Mesendoderm (in vitro differentiated cells): ENCODE measurements at places on chromosomes 1 and 21.

DNA sequence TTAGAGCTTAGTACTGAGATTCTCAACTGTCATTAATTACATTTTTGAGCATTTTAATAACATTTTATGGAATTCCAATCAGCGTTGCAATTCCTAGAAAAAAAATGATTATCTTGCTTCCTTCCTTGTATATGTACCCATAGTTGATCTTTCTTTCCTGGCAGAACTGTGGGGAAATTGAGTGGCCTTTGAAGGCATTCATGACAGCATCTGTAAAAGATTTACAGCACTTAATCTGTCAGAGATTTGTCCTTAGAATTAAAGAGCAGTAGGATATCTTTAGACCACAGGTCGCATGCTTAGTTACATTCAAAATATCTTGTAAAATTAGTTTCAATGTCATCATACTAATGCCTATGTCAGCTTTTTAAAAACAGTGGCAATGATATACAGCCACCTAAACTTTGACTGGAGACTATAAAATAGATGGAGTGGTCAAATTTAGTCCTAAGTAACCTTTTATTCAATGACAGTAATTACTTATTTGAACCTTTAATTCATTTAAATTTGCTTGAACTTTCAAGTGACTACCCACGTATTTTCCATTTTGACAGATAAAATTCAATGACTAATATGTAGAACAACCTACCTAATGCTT is 692.0 kb downstream of the NCAM2 start:
- no peaks in the 10 kb centered on the region for H3K27me3 ChIP-seq
- H3K27ac ChIP-seq = no peak overlapping the region
- no peak for DNase-seq
- H3K4me3 ChIP-seq = no peak overlapping the region
- H3K36me3 ChIP-seq = no peaks in the 10 kb centered on the region

DNA sequence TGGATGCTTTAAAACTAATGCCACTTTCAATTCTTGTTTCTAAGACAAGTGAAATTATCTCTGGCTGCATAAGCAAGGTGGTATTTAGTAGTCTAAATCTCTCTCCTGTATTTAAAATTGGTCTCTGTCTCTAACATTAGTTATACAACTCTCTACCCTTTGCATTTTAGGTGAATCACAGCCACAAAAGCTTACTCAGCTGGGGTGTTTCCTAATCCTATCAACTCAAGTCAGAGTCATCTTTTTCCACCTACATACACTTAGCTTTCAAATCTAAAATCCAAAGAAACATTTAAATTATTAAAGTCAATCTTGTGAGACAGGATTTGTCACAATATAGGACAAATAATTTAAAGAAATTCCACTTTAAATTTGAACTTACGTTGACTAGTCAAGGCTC is 255.1 kb upstream of the CXADR start:
- H3K27me3 ChIP-seq = no peaks in the 10 kb centered on the region
- no peaks in the 10 kb centered on the region for H3K4me1 ChIP-seq
- no peak overlapping the region for H3K4me3 ChIP-seq

DNA sequence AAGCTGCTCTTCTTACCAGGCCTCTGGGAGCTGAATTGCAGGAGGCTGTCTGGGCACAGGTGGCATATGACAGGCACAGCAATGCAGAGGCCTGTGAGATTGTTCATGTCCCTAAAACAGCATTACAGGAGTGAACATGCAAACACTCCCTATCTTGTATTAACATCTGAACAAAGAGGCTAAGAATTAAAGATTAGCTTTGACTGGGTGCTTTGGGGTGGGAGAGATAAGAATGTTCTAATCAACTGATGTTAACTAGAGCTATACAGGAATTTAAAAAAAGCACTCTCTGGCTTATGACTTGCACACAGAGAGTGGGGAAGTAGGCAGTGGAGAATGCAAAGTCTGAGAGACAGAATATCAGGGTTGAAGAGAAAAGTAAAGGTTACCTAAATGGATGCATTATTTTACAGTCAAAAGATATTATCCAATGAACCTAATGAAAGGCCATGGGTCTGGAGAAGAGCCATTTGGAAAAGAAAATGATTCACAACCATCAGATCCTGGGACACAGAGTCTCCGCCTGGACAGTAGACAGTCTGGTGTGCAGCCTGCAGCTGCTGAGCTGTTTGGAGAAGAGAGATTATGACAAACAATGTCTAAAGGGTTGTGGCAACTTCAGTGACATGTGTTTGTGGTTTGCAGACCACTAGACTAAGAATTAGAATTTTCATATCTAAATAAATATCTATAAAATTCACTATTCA is 20.2 kb downstream of the DPT start:
- H3K4me1 ChIP-seq = no peaks in the 10 kb centered on the region
- H3K36me3 ChIP-seq = no peaks in the 10 kb centered on the region
- no peak overlapping the region for H3K27ac ChIP-seq

DNA sequence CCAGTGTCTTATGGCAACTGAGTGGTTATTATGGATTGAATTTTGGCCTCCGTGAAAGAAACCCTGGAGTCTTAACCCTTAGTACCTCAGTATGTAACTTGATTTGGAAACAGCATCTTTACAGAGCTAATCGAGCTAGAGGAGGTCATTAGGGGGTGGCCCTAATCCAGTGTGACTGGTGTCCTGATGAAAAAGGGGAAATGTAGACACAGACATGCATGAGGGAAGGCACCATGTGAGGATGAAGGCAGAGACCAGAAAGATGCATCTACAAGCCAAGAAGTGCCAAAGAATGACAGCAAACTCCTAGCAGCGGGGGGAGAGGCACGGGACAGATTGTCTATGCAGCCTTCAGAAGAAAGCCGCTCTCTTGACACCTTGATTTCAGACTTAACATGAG is 14.7 kb downstream of the DOP1B start:
- H3K36me3 ChIP-seq = no peaks in the 10 kb centered on the region
- no peak for DNase-seq
- no peaks in the 10 kb centered on the region for H3K4me1 ChIP-seq
- H3K27ac ChIP-seq = no peak overlapping the region

DNA sequence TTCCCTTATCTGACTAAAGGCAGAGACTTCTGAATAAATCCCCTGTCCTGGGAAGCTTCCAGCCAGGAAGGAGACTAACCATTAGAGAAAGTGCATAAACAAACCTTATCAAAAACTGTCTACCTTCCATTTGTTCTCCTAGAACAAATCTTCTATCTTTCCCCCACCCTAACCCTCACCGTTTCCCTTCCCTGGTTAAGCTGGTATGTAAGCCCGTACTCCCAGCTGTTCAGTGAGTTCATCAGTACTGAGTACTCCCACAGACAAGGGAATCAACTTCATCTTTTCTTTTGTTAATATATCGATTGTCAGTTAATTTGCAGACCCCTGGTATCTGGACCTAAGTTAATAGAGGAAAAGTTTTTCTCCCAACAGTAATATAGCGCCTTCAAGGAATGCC is 20.1 kb upstream of the COG2 start:
- H3K4me1 ChIP-seq = no peaks in the 10 kb centered on the region
- H3K4me3 ChIP-seq = no peak overlapping the region
- no peaks in the 10 kb centered on the region for H3K36me3 ChIP-seq
- no peak for DNase-seq

DNA sequence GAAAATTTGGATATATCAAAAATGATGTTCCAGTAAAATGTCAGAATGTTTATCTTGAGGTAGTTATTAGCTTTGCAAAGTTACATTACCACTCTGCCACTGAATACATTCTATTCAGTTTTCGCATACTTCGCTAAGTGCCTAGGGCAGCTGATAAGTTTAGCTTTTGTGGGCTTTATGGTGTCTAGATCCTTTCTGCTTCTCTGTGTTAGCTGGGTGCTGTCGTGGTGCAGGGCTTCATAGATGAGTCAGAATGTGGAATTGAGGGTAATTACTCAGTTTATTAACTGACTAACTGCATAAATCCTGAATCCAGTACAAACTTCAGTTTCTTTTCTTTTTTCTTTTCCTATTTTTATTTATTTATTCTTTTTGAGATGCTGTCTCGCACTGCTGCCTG is 21.5 kb downstream of the NCAM2 start:
- no peak overlapping the region for H3K4me3 ChIP-seq
- DNase-seq = no peak
- no peaks in the 10 kb centered on the region for H3K36me3 ChIP-seq
- no peak overlapping the region for H3K27ac ChIP-seq

GRCh38 chr1:86965012-86965826 is 50.8 kb downstream of the HS2ST1 start:
- no peak overlapping the region for H3K27ac ChIP-seq
- H3K27me3 ChIP-seq = no peaks in the 10 kb centered on the region
- H3K4me1 ChIP-seq = no peaks in the 10 kb centered on the region
- no peaks in the 10 kb centered on the region for H3K36me3 ChIP-seq
- no peak overlapping the region for H3K4me3 ChIP-seq

- H3K4me3 ChIP-seq = no peak overlapping the region
- no peaks in the 10 kb centered on the region for H3K36me3 ChIP-seq
- no peaks in the 10 kb centered on the region for H3K4me1 ChIP-seq
These were observed 479.9 kb upstream of the PLXNA2 start for GRCh38 chr1:208724079-208724478.

- DNase-seq = peak; percentile 75
- no peaks in the 10 kb centered on the region for H3K36me3 ChIP-seq
- H3K4me3 ChIP-seq = no peak overlapping the region
- no peaks in the 10 kb centered on the region for H3K27me3 ChIP-seq
These were observed 14.4 kb downstream of the KIRREL1 start for GRCh38 chr1:158007667-158008386.

GRCh38 chr1:86846164-86846647 is 67.7 kb downstream of the SELENOF start:
- H3K27me3 ChIP-seq = no peaks in the 10 kb centered on the region
- H3K27ac ChIP-seq = no peak overlapping the region
- H3K4me3 ChIP-seq = no peak overlapping the region
- no peaks in the 10 kb centered on the region for H3K36me3 ChIP-seq
- no peaks in the 10 kb centered on the region for H3K4me1 ChIP-seq

DNA sequence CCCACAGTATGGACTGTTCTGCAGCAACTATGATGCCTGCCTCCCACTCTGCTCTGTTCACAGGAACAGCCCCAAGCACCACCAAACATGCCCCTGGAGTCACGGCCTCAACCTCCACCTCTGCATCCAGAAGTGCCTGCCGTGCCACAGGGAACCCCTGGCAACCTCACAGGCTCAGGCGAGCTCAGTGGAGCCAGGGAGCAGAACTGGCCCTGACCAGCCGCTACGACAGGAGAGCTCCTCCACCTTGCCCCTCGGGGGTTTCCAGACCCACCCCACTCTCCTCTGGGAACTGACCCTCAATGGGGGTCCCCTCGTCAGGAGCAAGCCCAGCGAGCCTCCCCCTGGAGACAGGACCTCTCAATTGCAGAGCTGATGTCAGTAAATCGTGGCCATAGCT is 13.0 kb downstream of the MRAP start:
- no peak overlapping the region for H3K4me3 ChIP-seq
- no peak overlapping the region for H3K27ac ChIP-seq
- no peaks in the 10 kb centered on the region for H3K4me1 ChIP-seq
- H3K36me3 ChIP-seq = peaks cover 9% of the 10 kb centered on the region
- no peak for DNase-seq

DNA sequence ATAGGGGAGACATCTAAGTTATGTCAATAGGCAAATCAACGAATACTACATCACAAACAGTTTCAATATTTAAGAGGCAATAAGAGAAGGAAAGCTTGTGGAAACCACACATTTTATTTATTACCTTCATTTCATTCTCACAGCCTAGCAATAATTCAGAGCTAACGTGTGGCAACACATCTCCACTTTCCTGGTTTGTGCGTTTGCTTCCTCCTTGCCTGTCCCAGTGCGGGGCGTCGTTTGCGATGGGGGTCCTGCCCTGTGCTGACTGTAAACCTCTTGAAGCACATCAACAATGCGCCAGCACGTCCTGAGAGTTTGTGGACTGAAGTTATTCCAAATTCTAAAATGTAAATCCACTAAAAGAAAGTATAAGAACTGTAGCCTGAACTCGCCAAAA is 14.4 kb upstream of the VPS26C start:
- H3K27ac ChIP-seq = no peak overlapping the region
- H3K36me3 ChIP-seq = no peaks in the 10 kb centered on the region
- DNase-seq = no peak
- no peaks in the 10 kb centered on the region for H3K4me1 ChIP-seq
- no peak overlapping the region for H3K4me3 ChIP-seq
- H3K27me3 ChIP-seq = no peaks in the 10 kb centered on the region

DNA sequence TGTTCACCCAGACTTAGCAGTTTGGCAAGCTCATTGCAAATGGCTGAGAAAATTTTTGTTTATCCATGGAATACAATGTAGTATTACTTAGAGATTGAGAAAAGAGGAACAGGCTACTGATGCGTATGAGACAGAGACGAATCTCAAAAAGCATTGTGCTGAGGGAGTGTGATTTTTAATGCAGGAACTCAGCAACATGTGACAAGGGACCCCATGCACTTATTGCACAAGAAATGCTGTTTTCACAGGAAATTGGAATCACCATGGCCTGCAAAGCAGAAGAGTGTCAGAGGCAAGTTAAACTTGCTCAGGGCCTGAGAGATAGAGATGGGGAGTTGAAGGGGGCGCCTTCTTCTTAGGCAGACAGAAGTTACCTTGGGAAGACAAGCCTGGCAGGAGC is 32.6 kb upstream of the TLR5 start:
- H3K4me3 ChIP-seq = no peak overlapping the region
- no peaks in the 10 kb centered on the region for H3K27me3 ChIP-seq

- no peak overlapping the region for H3K27ac ChIP-seq
- H3K36me3 ChIP-seq = no peaks in the 10 kb centered on the region
- H3K4me1 ChIP-seq = no peaks in the 10 kb centered on the region
These were observed 30.0 kb downstream of the KCND3 start for GRCh38 chr1:111959436-111959835.

DNA sequence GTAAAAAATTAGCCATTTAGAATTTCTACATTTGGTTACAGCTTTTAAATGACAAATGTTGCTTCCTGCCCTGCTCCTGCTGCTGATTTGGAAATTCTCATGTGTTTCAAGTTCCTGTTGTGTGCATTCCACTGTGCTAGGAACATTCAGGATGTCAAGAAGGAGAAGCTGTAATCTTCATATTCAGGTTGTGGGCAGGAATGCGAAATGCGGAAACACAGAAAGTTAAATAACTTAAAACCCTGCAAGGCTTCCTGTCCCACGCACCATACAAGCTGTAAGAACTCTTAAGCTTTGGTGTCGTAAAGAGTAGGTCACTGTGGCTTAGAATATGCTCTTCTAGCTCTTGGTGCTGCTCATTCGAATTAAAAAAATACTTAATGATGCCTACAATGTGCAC is 52.6 kb downstream of the S100B start:
- no peak overlapping the region for H3K4me3 ChIP-seq
- H3K4me1 ChIP-seq = no peaks in the 10 kb centered on the region
- H3K27me3 ChIP-seq = no peaks in the 10 kb centered on the region
- DNase-seq = no peak
- no peak overlapping the region for H3K27ac ChIP-seq
- peaks cover 9% of the 10 kb centered on the region for H3K36me3 ChIP-seq

GRCh38 chr1:214637722-214638458 is 34.9 kb downstream of the CENPF start:
- peak; percentile 65 for DNase-seq
- H3K4me3 ChIP-seq = no peak overlapping the region
- no peaks in the 10 kb centered on the region for H3K27me3 ChIP-seq
- H3K27ac ChIP-seq = no peak overlapping the region

DNA sequence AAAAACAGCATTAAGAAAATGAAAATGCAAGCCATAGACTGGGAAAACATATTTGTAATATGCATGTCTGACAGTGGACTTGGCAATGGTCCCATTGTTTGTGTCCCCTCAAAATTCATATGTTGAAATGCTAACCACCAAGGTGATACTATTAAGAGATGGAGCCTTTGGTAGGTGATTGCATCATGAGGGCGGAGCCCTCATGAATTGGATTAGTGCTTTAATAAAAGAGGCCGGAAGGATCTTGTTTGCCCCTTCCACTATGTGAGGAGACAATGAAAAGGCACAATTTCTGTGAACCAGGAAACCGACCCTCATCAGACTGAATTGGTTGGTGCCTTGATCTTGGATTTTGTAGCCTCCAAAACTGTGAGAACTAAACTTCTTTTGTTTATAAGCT is 232.3 kb downstream of the GPR52 start:
- no peak overlapping the region for H3K27ac ChIP-seq
- H3K36me3 ChIP-seq = no peaks in the 10 kb centered on the region
- DNase-seq = no peak
- H3K27me3 ChIP-seq = no peaks in the 10 kb centered on the region
- no peaks in the 10 kb centered on the region for H3K4me1 ChIP-seq
